Brain microvascular endothelial cell (primary cell): ENCODE measurements at places on chromosomes 3 and 15.

- no peak for DNase-seq
Measured at GRCh38 chr3:77464111-77464688, 424.3 kb downstream of the ROBO2 start.

- DNase-seq: no peak
Measured at GRCh38 chr15:27342991-27343390, 372.0 kb downstream of the GABRG3 start.

- DNase-seq: no peak
Measured at GRCh38 chr15:99399061-99399460, 147.8 kb downstream of the LRRC28 start.

DNA sequence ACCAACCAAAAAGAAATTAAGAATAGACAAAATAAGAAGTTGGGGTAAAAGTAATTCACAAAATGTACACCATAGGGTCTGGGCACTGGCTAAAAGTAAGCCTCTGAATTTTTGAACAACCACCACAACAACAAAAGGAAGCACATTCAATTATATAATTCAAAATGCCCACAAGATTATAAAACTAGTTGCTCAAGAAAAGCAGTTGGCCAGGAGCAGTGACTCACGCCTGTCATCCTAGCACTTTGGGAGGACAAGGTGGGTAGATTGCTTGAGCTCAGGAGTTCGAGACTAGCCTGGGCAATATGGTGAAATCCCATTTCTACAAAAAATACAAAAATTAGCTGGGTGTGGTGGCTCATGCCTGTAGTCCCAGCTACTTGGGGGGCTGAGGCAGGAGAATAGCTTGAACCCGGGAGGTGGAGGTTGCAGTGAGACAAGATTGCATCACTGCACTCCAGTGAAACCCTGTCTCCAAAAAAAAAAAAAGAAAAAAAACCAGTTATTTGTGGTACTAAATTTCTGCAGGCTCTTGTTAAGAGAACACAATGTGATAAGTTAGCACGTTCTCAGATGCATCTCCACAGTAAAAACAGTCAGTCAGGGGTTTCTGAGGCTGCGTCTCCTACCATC is 6.6 kb upstream of the ATP11B start:
- no peak for DNase-seq

- no peak for DNase-seq
Measured at GRCh38 chr3:9704347-9705322, 1.0 kb downstream of the CPNE9 start.

- no peak for DNase-seq
Measured at GRCh38 chr3:157512534-157512933, 9.3 kb upstream of the VEPH1 start.

DNA sequence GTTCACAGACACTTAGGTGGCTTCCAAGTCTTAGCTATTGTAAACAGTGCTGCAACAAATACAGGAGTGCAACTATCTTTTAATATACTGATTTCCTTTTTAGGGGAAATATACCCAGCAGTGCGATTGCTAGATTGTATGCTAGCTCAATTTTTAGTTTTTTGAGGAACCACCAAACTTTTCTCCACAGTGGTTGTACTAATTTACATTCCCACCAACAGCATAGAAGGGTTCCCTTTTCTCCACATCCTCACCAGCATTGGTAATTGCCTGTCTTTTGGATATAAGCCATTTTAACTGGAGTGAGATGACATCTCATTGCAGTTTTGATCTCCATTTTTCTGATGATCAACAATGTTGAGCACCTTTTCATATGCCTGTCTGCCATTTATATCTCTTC is 58.9 kb downstream of the ZNF148 start:
- no peak for DNase-seq

DNA sequence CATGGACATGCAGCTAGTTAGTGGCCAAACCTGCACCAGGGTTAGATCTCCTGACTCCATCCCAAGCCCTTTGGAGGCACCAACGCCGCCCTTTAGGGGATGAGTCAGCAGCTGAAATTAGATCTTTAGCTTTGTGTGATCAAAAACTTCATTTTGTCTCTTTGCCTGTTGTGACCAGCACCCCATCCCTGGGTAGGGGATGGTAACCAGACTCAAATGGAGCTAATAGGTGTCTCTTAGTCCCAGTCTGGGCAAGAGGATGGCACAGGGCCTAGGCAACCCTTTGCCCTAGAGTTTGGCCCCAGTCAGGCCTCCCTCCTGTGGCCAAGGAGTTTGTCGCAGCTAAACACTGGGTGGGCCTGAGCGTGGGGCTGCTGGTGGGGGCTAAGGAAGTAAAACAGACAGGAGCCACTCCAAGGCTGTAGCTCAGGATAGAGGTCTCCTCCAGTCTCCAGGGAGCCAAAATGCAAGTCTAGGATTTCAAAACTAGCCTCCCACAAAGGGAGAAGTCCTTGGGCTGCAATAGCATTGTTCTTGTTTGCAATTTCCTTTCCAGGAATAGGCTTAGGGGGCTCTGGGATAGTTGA is 105.1 kb downstream of the CPN2 start:
- no peak for DNase-seq

DNA sequence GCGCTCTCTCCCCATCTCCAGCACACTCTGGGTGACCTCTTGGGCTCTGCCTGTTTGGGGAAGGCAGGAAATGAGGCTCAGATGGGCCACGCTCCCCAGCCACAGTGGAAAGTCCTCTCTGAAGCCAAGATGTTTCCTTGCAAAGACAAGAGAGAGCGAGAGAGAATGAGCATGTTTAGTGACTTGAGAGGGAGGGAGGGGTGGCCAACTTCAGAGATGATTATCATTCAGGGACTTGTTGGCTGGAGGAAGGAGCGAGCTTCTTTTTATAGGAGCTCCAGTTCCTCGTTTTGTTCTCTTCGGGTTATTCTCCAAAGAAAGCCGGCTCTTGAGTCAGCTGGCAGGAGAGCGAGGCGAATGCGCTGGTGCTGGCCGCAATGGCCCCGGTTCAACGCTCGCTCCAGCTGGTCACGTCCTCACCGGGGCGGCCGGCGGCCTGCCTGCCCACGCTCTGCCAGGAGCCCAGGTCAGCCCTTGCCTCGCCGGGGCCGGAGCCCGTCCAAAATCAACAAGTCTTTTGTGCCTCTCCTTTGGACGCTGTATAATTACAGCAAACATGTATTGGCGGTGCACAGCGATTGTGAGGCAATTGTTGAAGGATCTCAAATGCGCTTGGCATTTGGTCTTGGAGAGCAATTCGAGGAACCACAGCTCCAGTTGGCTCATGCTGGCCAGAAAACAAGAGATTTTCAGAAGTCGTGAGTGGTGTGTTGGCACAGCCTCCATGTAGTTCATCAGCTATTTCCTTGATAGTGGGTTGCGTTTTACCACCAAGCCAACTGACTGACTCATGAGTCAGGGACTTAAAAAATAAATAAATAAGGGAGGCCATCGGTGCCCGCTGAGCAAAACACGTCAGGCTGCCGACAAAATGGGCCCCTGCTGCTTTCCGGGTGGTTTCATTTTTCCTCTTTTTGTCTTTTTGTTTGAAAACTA is 288.6 kb downstream of the UACA start:
- peak; percentile 88 for DNase-seq

- no peak for DNase-seq
Measured at GRCh38 chr15:74888716-74889115, 1.1 kb upstream of the MPI start.

DNA sequence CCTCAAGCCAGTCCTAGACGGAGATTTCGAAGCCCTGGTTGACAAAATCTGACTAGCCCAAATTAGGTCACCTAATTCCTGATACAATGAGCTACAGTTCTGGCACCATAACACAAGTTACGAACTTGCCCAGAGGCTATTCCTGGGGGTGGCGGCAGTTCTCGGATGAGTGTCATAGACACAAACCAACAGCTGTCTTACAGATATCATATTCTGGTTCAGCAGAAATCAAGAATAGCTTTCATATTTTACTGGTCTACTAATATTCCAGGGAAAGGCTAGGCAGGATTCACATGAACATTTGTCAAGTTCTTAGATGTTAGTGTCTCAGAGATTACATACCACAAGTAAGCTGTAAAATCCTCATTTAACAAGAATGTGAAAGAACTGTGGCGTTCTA is 8.8 kb downstream of the ANAPC13 start:
- no peak for DNase-seq

DNA sequence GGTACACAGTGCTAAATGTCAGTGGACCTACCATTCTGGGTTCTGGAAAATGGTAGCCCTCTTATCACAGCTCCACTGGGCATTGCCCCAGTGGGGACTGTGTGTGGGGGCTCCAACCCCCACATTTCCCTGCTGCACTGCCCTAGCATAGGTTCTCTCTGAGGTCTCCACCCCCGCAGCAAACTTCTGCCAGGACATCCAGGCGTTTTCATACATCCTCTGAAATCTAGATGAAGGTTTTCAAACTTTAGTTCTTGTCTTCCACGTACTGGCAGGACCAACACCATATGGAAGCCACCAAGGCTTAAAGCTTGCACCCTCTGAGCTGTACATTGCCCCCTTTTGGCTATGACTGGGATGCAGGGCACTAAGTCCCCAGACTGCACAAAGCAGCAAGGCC is 788.2 kb upstream of the ALCAM start:
- DNase-seq: no peak

- no peak for DNase-seq
Measured at GRCh38 chr3:13257666-13258065, 162.5 kb downstream of the NUP210 start.
